NCI-H446 treated with DMSO at 0.1 percent for 48 hours (cell line): ENCODE measurements at places on chromosomes 16 and 17.
A peak's percentile ranks its signal among the peaks of the same experiment; 100 is the strongest.

DNA sequence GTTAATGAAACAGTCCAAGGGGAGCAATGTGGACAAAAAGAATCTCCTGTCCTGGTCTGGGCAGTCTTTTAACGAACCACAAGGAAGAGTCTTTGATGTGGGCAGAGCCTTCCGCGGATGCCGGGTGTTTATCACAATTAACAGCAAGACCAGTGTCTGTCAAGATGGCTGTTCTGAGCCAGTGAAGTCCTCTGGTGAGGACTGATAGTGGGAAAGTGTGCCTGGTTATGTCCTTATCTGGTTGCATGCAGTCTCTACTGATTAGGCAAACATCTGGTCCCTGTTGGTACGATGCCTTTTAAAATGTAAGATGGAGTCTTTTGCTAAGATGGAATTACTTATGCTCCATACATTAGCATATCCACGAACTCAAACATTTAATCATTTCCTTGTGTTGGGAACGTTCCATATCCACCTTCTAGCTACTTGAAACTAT is 88.5 kb downstream of the ZNF18 start:
- DNase-seq: no peak

- DNase-seq: no peak
These were observed 33.0 kb downstream of the CPNE2 start for GRCh38 chr16:57125376-57125775.

DNA sequence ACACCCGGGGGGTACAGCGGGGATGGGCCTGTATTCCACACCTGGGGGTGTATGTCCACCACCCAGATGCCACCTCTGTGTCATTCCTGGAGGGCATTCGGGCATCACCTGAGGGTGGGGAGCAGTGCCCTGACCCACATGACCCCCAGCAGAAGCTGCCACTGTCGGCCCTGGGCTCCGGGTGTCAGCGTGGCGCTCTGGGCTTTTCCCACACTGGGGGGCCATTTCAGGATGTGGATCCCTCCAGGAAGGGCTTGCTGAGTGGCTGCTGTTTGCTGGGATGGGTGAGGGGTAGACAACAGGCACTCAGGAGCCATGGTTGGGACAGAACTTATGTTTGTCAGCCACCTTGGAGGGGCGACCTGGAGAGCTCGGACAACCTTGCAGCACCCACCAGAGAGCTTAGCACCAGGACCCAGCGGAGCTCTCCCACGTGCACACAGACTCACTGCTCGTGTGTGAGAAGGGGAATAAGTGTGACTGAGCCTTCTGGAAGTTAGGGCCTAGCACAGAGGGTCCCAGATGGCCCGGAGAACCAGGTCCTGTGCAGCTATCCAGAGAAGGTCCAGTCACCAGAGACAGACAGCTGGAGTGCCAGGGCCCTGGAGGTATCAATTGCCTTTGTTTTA is 102.7 kb downstream of the METRNL start:
- no peak for DNase-seq

GRCh38 chr16:3187798-3188674 is at the start of gene OR1F1:
OR1F1 (plus strand) TSS chr16:3188204.
- no peak for DNase-seq

GRCh38 chr16:21653571-21653970 is 1.2 kb upstream of the IGSF6 start:
- no peak for DNase-seq

DNA sequence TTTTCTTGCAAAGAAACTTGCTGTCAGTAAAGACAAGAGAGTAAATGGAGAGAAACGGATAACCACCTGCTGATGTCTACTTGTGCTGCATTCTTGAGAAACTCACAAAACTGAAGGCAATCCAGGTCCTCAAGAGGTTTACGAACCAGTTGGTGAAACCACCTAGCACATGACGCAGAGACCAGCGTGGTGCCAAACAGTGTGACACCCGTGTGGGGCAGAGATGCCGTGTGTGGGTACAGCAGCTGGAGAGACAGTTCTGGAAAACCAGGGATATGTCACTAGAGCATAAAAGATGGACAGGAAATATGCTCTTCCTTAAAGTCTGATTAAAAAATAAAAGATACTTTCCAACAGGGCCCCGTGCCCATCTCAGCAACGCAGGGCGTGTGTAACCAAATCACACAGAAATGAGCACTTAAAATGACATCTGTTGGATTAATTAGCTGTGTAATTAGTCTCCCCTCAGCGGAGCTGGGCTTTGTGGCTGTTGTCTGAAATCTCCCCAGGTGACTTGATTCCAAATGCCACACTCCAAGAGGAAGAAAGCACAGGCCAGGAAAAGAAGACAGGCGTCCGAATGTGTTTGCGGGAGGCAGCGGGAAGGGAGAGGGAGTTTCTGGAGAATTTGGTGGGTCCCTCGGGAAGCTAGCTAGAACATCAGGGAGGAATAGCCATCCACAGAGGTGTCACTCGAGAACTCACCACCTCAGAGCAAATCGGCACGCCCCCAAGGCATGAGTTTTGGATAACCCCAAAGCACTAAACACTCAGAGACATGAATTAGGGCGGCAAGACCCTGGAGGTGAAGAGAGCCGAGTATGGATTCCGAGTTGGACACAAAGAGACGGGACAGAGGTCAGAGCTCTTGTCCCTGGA is 109.8 kb downstream of the ZFHX3 start:
- peak; percentile 47 for DNase-seq

DNA sequence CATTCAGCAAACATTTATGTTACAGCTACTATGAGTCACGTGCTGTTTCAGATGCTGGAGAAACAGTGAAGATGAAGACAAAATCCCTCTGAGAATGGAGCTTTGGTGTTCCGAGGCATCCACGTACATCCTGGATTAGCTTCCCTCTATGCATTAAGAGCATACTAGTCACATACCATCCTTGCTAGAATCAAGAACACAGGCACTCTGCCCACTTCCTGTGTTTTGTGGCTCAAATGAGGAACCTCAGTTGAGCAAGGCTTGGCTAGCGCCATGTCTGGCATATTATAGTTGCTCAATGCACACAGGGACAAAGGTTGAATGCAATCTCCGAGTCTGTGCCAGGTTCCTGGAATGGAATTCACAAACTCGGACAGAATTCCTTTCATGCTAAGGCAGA is 297.5 kb downstream of the XYLT1 start:
- no peak for DNase-seq

DNA sequence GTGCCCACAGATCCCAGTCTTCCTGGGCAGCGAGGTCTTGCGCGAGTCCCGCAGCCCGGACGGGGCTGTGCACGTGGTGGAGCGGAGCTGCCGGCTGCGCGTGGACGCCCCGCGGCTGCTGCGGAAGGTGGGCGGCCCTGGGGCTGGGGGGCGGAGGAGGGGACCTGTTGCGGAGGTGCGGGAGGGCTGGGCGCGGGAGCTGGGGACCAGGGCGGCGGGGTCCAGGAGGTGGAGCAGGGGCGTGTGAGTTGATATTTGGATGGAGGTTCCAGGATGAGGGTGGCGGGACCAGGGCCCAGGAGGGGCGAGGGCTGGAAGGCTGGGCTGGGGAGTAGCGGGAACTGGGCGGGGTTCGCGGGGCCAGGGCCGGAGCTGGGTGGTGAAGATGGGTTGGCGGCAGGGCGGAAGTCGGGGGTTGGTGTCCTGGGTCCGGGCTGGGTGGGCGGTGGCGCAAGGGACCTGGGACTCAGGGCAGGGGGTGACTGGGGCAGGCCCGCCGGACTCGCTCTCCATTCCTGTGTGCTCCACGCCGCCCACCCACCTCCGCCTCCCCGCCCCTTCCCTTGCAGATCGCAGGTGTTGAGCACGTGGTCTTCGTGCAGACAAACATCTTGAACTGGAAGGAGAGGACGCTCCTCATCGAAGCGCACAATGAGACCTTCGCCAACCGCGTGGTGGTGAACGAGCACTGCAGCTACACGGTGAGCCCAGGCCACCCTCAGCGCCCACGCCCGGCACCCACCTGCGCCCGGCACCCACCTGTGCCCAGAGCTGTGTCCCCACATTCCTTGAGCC is 29.6 kb downstream of the SEC14L5 start:
- no peak for DNase-seq

DNA sequence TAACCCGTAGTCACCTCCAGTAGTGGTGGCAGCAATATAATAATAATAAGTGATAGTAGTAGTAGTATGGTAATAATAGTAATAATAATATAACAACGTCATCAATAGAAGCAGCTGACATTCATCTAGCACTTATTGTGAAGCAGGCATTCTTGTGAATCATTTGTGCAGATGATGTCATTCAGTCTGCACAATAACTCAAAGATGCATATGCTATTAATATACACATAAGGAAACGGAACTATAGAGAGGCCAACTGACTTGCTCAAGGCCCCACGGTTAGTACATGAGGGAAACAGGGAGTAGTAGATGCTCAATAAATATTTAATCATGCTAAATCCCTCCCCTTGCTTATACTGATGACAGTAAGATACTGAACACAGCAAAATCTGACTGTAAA is 35.4 kb upstream of the GAN start:
- DNase-seq: no peak

DNA sequence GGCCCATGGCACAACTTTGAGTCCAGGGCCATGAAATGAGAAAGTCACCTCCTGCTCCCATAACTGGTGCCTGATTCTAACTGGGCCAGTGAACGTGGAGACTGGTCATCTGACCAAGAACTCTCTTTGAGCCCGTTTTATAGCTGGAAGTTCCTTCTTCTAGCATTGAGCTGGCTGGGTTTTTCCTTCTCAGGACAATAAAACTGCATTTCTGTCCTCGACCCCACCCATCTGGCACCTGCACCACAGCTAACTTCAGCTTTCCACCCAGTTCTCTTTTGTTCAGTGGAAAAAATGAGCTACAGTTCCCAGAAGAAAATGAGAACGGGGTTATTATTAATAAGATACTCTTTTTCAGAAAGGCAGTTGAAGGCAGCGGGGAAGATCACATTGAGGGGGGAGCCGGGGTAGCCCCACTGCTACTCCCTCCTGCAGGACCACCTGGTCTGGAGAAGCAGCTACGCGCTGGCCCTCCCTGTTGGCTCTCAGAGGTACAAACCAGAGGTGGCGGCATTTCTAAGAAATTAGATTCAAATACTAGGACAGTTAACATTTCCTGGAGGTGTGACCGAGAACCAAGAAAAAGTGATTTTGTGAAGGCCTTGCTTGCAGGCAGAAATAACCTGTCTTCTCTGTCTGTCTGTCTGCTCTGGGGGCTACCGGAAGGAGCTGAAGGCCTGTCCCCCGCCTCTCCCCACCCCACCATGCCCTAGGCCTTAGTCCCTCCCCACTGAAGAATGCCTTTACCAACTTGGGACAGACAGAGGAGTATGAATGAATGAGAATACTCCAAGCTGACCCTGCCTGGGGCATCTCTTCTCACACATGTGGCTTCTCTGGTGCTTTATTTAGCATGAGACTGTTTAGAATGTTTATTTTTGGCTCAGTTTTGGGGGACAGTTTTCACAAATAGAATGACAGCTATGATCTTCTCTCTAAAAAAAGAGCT is 123.9 kb downstream of the XYLT1 start:
- no peak for DNase-seq

- DNase-seq: peak; percentile 6
These were observed 44.0 kb downstream of the SDK2 start for GRCh38 chr17:73600103-73600871.

DNA sequence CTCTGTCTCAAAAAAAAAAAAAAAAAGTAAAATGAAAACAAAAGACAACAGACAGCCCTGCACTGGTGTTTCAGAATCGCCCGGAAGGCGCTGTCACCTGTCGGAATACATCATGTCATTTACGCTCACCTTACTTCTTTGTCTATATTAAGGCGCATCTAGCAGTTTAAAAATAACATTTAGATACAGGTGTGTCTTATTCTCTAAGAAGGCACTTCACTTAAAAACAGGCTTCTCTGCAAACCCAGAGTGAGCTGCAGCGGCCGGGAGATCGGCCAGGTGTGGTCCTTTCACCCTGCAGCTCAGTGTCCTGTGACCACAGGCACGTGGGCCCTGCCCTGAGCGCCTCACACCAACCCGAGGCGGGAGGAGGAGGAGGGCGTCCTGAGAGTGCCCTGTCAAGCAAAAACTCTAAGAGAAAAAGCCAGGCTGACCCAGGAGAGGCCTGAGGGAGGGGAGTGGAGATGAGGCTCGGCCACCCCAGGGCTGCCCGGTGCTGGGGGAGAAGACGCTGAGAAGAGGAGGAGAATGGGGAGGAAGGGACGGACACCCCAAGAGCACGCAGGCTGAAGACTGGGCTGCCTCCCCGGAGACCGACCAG is 3.3 kb upstream of the LMF1 start:
- DNase-seq: no peak

DNA sequence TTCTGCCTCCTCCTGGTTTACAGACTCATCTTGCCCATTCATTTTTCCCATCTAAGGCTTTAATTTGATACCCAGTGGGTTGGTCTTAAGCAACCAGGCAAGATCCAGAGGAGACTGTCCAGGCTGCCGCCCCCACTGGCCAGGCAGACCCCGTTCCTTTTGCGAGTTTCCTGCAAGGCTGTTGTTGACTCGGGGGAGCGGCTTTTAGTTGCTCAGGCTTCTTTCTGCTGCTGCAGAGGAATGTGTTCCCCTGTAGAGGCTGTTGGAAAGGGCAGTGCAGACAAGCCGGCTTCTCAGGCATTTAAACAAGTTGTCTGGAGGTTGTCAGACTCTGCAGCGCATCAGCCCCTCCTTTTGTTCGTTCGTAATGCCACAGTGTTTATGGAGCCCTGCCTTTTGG is 231.2 kb downstream of the PRKCA start:
- no peak for DNase-seq

- DNase-seq: no peak
These were observed 48.3 kb downstream of the WDR45B start for GRCh38 chr17:82599674-82600661.

DNA sequence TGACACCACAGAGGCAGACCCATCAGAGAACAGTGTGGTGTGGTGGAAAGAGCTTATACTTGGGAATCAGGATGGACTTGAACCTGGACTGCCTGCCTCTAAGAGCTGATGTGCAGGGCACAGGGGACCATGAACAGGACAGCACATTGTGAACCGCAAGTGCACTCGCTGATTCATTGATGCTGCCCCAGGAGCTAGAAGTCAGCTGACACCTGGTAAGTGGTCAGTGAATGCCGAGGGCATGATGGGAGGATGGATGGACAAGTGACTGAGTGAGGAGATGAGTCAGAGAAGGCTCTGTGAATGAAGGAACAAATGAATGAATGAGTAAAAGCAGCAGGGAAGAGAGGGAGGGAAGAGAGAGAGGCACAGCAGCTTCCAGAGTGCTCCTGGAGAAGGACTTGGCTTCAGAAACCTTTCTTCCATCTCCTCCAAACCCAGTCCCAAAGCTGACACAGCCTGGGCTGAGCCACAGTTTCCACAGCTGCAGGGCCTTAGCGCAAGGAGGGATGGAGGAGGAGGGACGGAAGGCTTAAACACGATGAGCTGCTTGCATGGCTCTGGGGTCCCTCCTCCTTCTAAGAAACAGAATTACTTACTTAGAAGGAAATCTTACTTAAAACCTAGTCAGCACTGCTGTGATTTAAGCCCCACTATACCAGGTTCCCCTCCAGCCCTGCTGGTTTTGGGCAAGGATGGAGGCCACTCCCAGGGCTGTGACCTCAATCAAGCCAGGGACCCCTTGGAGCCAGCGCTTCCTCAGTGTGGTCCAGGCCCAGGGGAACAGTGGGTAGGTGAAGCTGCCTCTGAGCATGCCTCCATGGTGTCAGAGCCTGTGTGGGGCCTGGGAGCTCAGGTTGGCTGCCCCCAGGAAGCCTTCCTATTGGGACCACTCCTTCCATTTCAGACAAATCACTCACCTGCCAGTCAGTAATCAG is 184.6 kb downstream of the TMEM132E start:
- no peak for DNase-seq

GRCh38 chr17:68222606-68223005 is 25.2 kb upstream of the AMZ2 start:
- DNase-seq: no peak
